HFFc6 (cell line): ENCODE measurements at places on chromosomes 12 and 14.

DNA sequence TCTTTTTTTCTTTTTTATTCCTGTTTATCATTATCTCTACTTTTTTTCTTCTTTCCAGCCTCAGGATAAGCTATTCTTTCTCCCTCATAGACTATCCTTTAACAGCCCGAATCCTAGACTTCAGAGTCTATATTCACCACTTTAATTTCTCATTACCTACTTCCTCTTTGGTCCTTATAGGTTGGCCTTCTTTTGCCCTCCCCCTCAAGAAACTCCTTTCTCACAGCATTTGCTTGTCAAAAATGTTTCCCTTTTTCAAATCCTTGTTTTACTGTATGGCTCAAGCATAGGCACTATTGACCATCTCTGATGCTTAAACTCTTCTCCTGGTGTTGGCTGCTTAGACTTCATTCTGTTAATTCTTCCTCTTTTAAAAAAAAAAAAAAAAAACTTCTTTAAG, 52.5 kb downstream of the KIAA0586 start:
- no peak for DNase-seq

GRCh38 chr12:9605483-9605882, 2.2 kb downstream of the KLRB1 start:
- no peak for DNase-seq

GRCh38 chr14:22375321-22375930, 213.6 kb downstream of the DAD1 start:
- peak; percentile 46 for DNase-seq

DNA sequence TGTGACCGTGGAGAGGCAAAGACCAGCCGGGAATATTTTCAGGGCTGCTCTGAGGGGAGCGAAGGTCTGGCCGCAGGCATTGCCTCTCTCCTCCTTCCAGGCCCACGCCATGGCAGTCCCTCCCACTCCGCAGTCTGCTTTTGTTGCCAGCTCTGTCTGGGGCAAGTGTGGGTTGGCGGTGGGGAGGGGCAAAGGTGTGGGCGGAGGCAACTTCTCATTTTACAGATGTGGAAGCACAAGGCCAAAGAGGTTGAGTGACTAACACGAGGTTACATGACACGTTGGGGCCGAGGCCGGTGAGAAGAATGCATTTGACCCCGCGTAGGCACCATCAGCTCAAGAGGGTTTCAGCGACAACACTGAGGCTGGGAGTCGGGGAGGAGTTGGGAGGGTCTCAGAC, 6.1 kb upstream of the FAIM2 start:
- no peak for DNase-seq

GRCh38 chr12:116284396-116284795, 6.9 kb upstream of the MED13L start:
- DNase-seq, result no peak

DNA sequence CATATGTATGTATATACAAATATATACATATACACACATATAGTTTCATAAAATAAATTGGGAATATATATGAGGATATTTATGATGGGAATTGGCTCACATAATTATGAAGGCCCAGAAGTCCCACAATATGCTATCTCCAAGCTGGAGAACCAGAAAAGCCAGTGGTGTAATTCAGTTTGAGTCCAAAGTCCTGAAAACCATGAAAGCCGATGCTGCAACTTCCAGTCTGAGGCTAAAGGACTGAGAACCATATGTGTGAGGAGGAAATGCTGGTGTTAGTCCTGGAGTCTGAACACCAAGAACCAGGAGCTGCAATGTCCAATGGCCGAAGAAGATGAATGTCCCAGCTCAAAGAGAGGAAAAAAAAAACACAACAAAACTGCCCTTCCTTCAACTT, 65.5 kb upstream of the PRKD1 start:
- no peak for DNase-seq

GRCh38 chr12:42767326-42767954, 177.9 kb upstream of the PRICKLE1 start:
- no peak for DNase-seq

DNA sequence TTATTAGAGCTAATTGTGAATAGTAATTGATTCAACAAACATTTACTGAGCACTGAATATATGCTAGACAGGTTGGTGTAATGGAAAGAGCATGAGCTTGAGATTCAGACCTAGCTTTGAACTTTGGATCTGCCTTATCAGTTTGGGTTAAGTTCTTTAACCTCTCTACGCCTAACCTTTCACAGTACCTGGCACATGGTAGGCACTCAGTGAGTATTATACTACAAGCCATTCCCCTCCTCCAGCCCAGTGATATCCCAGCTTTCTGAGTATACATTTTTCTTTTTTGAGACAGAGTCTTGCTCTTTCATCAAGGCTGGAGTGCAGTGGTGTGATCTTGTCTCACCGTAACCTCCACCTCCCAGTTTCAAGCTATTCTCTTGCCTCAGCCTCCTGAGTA, 32.0 kb downstream of the FAM177A1 start:
- no peak for DNase-seq

DNA sequence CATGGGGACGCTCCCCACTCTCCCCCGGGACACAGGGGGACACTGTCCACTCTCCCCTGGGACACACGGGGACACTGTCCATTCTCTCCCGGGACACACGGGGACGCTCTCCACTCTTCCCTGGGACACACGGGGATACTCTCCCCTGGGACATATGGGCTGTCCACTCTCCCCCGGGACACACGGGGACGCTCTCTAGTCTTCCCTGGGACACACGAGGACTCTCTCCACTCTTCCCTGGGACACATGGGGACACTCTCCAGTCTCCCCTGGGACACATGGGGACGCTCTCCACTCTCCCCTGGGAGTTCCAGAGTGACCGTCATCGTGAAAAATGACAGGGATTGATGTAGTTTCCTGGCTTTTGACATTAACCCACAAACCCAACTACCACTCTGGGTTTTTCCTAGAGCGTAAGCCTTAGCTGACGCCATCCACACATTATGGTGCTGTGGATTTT, 3.0 kb upstream of the P2RX2 start:
- no peak for DNase-seq

DNA sequence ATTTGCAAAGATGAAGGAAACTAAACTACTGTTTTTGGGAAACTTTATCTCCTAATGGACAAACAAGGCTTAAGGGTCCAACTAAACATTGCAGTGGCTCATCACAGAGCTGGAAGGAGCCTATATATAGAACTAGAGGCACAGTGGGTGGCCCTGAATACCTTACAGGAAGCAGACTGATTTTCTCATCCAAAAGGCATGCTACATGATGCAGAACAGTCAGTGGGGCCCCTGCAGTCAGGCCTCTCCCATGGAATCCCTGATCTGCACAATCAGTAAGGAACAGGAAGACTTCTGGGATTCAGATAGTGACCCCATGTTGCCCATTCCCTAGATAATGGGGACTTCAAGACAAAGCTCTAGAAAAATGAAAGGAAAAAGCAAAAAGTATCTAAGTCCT, 1.9 kb upstream of the LLPH start:
- DNase-seq, result peak; percentile 83

DNA sequence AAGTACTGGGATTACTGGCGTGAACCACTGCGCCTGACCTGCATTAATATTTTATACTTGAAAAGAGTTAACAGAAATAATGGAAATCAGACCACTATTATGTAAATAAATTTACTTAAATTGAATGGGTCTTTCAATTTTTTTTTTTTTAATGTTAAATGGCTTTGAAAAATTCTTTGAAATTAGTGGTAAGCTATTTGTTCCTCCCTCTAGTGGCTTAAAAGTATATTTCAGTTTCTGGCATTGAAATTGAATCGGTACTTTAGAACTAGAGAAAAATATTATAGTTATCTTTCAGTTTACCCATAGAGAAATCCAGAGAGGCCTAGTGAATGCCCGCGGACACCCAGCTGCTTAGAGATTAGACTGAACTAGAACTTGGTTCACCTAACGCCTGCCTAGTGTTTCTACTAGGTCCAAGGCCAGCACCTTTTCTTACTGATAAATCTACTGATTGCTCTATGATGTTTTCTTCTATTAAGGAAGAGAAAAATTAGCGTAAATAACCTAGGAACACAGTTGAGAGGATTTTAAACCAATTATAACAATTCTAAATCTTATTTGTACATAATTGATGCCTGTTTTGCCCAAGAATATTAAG, 106.5 kb downstream of the EML1 start:
- peak; percentile 24 for DNase-seq

GRCh38 chr12:89382328-89382727, 30.0 kb upstream of the DUSP6 start:
- no peak for DNase-seq

DNA sequence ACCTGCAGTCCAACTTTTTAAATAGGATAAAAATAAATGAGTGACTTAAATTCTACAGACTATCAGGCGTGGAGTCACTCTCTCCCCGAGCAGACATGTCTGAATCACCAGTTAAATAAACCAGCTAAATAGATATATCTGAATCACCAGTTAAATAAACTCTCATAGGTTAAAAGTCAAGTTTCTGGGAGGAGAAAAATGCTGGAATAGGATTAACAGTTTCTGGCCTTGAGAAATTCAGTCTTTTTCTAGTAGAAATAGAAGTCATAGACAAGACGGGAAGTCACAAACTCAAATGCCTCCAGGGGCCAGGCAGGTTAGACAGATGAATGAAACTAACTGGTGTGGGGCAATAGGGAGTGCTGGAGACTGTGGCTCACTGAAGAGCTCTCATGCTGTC, 258.6 kb upstream of the TMEM132C start:
- DNase-seq, result peak; percentile 2

GRCh38 chr14:98347686-98348085, 924.3 kb downstream of the BCL11B start:
- no peak for DNase-seq

DNA sequence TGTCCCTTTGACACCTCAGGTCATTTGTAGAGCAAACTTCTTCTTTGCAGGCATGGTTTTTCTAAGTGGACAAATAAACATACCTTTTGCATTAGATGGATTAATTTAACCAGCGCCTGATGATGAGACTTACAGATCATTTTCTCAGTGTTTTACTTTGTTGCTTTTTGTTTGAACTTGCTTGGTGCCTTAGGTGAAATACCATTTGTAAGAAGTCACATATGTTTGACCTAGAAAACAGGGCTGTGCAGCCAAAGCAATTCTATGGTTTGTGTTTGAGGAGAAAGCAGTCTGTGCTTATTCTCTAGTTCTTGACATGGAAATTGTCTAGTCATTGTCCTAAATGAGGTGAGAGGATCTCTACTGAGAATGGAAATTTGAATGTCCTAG, 111.1 kb downstream of the DIP2B start:
- peak; percentile 76 for DNase-seq

DNA sequence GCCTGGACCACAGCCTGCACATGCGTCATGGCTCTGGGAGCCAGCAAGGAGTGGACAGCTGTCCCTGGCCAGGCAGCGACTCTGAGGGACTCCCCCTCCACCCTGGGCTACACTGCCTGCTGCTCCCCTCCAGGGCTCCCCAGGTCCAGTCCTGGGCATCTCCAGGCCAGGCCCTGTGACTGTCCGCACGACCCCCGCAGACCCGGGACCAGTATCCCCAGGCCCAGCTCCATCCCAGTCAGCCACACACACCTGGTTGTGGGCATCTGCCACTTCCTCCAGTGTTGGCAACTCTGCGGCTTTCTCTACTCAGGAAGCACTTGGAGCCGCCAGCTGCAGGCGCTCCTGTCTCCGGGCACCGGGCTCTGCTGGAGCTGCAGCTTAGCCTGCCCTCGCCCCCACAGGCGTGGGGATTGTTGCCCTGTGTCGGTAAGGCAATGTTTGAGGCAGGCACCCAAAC, 2.4 kb downstream of the ULK1 start:
- DNase-seq, result no peak

DNA sequence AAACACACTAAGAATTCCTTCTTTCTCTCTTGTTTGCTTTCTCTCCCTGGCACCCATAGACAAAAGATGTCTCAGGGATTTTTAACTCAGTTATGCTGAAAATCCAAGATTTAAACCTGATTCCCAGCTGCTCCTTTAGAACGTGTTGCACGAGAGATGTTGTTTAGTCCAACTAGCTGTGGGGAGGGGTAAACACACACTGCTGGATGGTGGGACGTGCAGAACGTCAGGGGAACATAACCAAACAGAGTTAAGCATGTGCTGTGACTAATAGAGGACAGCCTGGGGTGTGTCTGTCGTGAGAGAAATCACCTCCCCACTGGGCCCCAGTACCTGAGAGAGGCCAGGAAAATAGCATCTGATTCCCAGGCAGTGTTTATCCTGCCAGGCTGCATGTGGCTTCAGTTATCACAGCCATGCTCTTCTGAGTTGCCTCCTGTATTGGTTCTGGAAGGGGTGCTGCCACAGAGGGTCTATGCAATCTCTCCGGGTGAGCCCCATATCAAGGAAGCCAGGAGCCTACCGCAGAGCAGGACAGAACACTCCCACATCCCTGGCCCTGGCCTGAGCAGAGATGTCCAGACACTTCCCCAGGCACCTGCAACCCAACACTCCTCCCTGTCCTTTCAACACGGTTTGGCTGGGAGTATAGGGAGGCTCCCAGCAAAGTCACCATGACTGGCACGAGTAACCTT, 112.7 kb upstream of the EGLN3 start:
- no peak for DNase-seq

DNA sequence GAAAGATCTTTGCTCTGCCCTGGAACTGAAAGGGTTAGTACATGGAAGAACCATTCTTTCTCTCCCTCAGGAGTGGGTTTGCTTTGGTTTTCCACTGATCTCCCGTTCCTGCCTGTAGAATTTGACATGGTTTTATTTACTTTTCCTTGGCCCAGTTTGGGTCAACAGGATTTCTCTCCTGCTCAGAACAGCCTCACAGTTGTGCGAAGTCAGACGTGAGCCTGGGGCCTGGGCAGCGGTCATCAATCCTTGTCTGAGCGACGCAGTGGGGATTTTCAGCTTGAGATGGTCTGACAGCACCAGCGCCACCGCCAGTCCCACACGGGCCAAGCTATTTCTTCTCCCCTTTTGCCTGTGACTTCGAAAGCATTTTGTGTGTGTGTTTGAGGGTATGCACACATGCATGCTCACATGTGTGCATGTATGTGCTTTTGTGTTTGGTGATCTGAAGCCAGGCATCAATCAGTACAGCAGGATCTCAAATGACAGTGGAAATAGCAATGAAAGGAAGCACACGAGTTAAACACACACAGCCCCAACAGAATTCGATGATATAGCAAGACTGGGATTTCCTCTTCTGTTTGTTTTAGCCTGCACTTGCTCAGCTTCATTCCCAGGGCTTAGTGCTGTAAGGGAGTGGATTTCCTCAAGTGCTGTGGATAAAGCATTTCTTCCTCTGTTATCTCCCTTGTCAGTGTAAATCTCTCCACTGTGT, 58.3 kb downstream of the SMOC1 start:
- DNase-seq, result no peak
